ENCODE measurements at places on chromosomes 12 and 14.

- no peak for DNase-seq
Measured at GRCh38 chr14:89267656-89268055, 149.4 kb downstream of the FOXN3 start.

GRCh38 chr12:62931477-62931876 lies 3.5 kb downstream of the PPM1H start:
- DNase-seq: no peak

GRCh38 chr12:25583545-25583944 lies 30.5 kb upstream of the LMNTD1 start:
- DNase-seq: no peak

DNA sequence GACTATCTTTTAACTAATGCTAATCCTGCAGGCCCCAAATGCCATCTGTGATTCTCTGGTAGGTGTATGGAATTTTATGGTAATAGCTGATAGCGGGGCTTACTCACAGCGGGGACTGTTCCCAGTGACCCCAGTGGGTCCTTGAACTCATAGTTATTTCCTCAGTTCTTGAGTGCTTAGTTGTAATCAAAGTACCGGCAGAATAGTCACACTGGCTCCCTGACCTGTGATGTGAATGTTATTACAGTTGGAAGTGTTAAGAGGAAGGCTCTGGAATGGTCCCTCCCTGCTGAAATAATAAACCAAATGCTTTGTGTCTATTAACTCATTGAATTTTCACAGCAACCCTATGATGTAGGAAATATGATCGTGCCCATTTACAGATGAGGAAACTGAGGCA lies 78.3 kb downstream of the NDUFA12 start:
- no peak for DNase-seq

DNA sequence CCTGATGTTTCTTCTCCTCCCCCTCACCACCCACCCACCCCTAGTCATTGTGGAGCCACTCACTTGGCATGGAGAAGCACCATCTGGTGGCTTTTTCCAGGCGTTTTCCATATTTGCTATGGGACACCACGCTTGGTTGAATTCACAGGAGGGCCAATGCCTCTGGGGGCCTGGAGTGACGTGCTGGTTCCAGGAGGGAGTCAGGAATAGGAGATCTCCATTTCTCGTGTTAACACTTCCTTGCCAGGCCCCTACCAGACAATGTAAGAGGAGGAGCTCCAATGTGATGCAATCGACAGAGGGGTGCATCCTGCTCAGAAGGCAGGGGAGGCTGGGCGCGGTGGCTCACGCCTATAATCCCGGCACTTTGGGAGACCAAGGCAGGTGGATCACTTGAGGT lies 21.6 kb upstream of the TESC start:
- no peak for DNase-seq

DNA sequence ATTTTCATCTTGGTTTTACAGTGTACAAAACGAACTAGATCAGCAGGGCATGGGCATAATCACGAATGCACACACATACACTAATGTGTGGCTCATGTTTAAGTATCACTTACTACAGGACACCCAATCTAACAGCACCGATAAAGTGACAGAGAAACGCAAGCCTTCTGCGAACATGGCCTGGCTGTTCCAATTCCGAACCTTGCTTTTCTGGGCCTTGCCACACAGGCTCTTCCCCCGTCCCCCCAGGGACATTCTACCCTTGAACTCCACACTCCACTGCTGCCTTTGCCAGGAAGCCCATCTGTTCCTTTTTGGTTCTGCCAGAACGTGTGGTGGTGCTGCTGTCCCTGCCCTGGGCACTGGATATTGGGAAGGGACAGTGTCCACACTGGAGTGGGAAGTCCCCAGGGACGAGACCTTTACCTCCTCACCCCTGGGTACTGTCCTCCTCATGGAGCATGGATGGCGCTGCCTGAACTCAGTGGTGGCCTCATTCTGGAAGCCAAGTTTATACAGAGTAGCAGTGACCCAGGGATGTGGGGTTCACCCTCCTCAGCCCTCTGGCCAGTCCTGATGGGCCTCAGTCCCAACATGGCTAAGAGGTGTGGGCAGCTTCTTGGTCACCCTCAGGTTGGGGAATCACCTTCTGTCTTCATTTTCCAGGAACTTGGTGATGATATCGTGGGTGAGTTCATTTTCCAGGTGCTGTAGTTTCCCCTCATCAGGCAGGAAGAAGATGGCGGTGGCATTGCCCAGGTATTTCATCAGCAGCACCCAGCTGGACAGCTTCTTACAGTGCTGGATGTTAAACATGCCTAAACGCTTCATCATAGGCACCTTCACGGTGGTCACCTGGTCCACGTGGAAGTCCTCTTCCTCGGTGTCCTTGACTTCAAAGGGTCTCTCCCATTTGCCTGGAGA lies 7.9 kb downstream of the SERPINA1 start:
- no peak for DNase-seq

DNA sequence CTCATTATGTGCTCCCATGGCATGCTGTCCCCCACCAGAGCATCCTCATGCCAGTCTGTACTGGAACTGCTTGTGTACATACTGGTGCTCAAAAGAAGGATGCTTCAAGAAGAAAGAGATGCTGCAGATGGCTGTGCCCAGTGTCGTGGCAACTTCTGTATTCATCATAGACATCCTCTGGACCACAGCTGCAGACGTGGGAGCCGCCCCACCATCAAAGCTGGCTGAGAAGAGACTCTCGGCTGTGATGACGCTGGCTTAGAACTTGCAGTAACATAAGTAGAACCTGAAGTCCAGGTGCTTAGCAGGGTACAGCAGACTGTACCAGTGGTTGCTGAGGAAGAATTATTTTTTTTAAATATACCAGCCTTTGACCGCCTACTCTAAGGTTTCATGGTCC lies 112.6 kb upstream of the ARHGAP5 start:
- no peak for DNase-seq

DNA sequence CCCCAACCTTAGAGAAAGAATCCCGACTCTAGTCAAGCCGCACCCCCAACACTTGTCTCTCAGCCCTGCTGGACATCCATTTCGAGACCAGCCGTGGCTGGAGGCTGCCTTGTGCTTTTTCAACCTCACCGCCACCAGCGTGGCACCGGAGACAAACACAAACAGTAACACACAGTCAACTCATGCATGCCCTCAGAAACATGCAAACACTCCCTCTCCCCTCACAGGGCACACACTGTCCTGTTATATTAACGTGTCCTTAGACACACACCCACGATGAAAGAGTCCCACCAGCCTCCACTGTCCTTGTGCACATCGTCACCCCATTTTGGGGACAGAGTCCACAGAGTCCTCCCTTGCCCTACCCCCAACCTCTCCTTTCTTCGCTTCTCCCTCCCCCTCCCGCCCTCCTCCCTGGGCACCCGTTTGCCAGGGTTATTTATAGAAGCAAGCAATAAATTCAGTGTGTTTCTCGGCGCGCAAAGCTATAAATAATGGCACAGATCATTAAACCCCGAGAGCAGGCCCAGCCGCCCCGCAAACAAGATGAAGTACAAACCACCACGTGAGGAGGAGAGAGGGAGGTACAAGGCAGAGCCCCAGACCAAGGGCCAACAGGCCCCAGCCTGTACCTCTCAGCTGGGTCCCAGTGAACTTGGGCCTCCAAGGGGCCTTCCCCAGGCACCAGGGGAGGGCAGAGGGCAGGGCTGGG lies 27.9 kb downstream of the SMUG1 start:
- no peak for DNase-seq

DNA sequence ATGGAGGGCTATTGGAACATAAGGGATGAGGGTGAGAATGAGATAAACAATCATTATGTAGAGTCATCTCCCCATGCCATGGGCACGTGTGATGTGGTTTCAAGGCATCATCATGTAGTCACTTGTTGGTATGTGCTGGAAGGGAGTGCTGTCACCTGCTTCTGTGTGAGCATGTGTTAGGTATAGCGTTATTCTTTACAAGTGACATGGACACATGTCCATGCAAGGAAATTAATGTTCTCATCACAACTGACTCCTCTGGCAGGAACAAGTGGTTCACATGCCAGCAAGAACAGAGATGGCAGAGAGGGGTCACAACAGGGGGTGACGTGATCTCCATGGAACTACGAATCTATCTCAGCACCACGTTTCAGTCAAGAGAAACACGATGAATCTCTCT lies 815.8 kb downstream of the BCL11B start:
- DNase-seq: no peak

GRCh38 chr12:123131879-123132402 lies 18.9 kb downstream of the PITPNM2 start:
- DNase-seq: no peak

DNA sequence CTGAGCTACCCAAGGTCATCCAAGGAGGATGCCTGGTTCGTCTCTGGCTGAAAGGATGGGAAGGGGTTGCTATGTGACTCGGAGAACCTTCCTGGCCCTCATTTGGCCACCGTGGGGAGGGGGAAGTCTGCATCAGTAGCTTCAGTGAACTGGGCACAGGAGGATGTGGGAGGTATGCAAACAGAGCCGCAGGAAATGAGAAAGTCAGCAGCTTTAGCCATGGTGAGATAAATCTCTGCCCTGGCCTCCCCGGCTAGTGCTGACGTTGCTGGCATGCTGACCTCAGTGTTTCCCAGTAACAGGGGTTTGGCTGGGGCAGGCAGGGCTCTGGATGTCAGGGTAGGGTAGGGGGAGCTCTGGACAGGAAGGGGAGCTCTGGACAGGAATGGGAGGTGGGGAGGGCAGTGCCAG lies 2.3 kb upstream of the CEBPE start:
- DNase-seq: peak; percentile 32

DNA sequence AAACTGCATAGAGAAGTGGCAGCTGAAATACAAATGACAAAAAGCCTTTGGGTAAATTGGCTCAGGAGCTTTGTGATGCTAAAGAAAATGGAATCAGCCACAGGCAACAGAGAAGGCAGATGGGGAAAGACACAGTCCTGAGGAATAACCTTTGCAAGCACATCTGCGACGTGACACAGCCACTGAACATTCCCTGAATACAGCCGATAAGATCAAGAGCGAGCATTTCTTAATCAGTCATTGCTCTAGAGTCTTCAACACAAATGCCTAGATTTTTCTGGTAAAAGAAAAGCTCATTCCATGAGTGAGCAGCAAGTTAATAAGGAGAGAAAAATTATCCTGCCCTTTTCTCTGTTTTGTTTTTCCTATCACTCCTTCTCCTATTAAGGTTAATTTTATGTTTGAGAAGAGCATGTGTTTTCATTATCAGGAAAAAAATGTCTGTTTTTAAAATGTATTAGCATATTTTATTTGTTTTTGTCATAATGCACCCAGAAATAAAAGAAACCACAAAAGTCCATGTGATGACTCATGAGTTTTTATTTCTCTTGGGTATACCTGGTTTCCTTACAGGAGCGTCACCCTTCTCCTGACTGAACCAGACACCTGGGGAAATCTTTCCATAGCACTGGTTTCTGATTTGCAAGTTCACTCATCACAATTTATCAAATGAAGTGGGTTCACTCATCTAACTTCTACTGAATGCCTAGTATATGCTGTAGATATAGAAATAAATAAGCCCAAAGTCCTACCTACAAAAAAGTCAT lies 45.4 kb upstream of the PCED1B start:
- no peak for DNase-seq

- peak; percentile 28 for DNase-seq
Measured at GRCh38 chr14:59028476-59029202, 159.8 kb upstream of the DAAM1 start.

DNA sequence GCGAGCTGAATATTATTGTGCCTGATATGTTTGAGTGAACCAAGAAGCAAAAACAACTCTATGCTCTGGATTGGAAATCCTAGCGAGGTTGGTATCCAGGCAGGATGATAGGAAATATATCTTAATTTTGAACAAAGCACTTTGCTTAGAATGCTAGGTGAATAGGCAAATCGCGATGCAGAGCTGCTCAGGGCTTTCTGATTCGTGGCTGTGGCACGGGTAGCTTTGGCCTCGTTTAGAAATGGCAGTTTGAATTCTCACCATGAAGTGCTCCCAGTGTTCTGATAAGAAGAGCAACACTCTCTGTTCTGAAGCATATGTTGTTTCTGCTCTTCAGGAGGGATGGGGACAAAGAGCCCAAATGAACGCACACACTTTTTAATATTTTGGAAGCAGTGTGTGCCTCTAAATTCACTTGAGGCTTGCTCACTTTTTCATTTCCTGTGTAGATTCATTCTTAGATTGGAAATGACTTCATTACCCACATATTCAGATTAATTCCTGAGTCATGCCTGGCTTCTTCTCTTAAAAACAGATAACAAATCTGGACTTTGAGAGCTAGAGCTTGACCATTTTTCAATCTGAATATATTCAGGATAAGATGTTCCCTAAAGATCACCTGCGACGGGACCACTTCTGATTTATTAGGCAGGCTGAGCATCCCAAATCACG lies 200.9 kb downstream of the RPAP3 start:
- DNase-seq: no peak

GRCh38 chr12:19964549-19964948 lies 403.8 kb upstream of the PDE3A start:
- DNase-seq: no peak

- no peak for DNase-seq
Measured at GRCh38 chr12:63752283-63752682, 27.4 kb upstream of the RXYLT1 start.

DNA sequence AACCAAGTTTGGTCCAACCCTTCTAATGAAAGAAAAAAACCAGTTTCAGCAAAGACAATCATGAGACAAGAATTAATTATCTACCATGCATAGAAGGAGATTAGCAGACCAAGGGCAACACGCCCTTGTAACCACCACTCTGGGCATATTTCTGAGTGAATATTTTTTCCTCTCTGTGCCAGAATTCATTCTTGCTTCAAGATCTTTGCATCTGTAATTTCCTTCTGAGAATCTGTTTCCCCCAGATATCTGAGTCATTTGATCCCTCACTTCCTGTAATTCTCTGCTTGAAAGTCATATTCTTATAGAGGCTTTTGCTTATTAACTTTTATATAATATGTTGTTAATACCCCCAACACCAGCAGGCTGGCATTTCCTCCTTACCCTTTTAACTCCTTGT lies 243.7 kb downstream of the SLC16A7 start:
- DNase-seq: no peak

DNA sequence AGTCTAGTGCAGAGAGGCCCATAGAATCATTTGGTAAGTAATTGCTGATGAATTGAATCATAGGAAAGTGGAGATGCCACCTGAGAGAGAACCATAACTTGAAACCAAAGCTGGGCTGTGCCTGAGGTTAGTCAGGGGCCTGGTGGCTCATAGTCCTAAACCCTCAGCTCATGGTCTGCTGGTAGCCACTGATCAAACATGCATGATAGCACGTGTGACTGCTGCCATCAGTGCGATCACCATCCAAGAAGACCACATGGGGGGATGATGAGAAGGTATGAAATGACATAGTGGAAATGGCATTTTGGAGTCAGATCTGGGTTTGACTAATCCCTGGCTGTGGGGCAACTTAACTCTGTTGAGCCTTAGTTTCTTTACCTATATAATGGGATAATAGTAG lies 190.5 kb downstream of the CACNA1C start:
- no peak for DNase-seq

- no peak for DNase-seq
Measured at GRCh38 chr12:93989949-93990348, 158.4 kb upstream of the PLXNC1 start.

DNA sequence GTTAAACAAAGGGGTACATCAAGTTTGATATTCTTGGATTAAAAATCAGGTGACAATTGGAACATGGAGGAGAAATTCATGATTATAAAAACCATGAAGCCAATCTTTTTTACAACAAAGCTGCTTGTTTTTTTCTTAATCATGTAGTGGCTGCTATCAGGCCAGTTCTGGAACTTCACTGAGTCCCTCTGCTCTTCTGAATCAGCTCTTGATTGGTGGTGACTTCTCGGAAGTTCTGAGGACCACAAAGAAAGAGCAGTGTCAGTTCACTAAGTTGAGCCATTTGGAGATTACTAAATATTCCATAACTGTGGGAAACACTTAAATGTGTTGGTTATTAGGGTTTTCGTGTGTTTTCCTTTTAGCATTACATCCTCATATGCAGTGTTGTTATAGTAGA lies 8.5 kb downstream of the EIF4B start:
- DNase-seq: no peak

GRCh38 chr14:60514378-60514740 lies 5.4 kb downstream of the SIX6 start:
- DNase-seq: no peak

Measured in GM19239 (cell line).